GM20000 (cell line): ENCODE measurements at places on chromosomes 7 and 10.

DNA sequence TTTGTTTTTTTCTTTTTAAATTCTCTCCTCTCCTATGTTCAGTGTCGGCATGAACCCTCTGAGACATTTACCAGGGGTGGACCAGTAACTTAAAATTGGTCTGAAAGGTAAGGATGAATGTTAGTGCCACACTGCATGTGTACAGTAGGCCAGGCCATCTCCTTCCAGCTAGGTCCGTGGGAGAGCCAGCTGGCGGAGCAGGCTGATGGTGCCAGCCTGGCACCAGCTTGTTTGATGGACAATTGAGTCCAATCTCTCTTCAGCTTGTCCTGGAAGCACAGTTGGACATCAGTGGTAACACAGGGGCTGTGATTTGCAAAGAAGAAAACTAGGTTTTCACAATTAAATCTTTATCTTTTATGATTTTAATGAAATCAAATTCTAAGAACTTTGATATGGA is 136.5 kb downstream of the CNNM2 start:
- no peak for DNase-seq

DNA sequence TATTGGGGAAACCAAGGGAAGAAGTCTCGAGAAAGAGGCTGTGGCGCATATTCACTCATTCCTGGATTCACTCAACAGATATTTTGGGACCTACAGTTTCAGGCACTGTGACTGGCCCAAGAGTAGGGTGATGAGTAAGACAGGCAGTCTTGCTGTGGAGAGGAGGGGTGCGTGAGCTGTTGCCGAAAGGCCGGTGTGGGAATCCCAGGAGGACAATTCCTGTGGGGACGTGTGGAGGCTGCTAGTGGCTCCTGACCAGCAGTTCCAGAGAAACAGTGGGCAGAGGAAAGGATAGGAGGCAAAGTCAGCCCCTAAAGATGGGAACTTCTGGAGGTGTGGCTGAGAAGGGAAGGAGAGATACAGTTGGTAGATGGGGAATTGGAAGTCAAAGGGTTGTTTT is 59.3 kb upstream of the GRB10 start:
- DNase-seq = no peak

DNA sequence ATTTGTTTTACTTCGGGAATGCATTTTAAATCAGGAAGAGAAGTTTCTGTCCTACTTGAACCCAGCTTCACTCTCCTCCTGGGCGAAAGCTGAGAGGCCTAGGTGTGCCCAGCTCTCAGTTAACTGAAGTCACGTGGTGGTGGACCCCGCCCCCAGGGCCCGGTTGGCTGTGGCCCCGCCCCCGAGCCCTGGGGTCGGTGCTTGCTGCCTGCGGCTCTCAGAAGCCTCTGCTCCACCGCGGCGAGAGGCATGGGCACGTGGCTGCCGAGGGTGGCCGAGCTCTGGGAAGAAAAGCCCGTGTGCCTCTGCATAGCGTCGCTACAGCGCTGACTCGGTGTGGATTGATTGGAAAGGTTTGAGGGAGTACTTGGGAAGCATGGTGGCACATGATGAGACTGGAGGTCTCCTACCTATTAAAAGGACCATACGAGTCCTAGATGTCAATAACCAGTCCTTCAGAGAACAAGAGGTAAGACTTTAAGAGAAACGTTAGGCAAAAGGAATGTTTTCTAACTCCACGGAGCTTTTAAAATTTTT is 34.1 kb downstream of the NET1 start:
- peak; percentile 38 for DNase-seq

DNA sequence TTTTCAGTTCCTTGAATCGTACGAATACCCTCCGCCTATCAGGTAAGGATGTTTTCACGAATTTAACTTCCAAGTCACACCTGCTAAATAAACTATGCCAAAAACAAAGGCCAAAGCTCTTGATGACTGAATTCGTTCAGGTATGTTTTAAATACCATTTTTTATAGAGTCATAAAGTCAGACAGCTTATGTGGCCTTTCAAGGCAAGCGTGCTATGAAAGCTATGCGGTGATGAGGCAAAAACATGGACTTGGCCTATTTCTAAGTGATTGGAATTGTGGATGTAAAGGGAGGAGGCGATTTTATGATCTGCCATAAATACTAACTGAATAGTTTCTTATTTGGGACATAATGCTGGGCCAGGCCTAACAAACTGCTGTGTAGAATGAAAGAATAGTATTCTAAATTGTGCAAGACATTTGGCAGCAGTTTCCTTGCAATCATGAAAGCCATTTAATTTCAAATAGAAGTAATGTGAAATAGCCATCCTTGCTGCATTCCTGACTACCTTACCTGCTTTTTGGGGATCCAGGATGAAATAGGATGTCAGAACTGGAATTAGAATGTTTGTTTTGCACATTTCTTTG is 14.0 kb downstream of the SLC39A12 start:
- no peak for DNase-seq

GRCh38 chr7:116426428-116427156 is 72.9 kb upstream of the CAV2 start:
- no peak for DNase-seq

DNA sequence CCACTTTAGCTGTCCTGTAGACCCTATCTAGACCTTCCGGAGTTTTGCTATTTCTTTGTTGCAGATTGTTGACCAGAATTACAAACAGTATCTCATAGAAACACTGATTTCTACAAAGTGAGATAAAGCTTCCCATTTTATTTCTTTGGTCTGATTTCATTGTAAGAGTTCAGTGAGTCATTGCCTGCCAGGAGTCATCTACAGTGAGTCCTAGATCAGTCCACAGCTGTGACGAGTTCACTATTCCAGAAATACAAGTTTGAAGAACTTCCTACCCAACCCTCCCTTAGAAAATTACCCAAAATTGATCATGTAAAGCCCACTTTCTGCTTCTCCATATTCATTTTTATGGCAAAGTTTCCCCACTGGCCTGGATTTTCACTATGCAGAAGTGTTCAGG is 905.5 kb downstream of the CNTNAP2 start:
- DNase-seq = no peak

- no peak for DNase-seq
These were observed 27.5 kb downstream of the ADRB1 start for GRCh38 chr10:114071178-114071577.
